Substantia nigra (tissue), 51 donors: ENCODE measurements at places on chromosomes 5 and 9.
A peak's percentile ranks its signal among the peaks of the same experiment; 100 is the strongest.

DNA sequence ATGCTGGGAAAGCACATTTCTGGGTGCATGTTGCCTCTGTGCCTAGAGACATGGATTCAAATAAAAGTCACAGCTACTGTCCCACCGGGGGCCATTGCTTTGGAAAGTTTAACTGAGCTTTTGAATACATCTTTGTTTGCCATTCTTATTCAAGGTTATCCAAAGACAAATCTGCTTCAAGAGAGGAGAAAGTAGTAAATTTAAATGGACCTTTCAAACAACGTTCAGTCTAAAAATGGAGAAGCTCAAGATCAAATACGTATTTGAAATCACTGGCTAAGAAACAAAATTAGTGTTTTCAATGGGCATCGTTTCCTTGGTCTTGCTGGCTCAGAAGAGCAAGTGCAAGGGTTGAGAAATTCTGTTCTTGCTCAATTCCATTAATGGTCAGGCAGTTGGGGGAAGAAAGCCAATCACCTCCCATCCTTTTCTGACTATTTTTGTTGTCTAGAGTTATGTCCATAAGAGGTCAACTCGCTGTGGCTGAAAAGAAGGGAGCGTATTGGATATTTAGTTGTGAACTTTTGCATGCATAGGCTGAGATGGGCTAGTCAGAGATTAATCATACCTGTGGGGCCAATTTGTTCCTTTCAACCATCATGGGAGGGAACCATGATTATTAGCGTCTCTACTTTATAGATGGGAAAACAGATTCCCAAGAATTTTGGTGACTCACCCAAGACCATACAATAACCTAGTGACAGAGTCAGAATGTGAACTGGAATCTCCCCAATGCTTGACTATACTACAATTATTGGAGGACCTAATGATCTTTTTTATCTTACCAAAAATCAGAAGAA lies 276.2 kb upstream of the TNC start:
- DNase-seq: peak; percentile 3

GRCh38 chr5:61625137-61625561 lies 293.1 kb downstream of the ZSWIM6 start:
- no peak for DNase-seq

DNA sequence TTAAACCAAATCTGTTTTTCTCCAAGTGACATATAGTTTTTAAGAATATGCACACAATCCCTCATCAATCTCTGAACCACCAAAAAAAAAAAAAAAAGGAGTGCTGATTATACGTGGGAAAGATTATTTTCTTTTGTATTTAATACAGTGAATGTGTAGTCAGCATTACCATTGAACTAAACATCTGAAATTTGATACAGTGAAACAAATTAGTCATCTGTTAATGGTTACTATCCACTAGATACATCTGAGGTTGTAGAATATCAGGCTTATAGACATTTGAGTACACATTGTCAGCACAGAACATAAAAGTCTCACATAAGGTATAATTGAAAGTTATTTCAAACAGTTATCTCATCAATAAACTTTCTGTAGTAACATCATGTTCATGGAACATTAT lies 87.0 kb downstream of the SLF1 start:
- no peak for DNase-seq

GRCh38 chr5:60505373-60506171 lies 194.4 kb downstream of the DEPDC1B start:
- DNase-seq: no peak

GRCh38 chr5:174581479-174581878 lies 142.9 kb upstream of the MSX2 start:
- DNase-seq: no peak

DNA sequence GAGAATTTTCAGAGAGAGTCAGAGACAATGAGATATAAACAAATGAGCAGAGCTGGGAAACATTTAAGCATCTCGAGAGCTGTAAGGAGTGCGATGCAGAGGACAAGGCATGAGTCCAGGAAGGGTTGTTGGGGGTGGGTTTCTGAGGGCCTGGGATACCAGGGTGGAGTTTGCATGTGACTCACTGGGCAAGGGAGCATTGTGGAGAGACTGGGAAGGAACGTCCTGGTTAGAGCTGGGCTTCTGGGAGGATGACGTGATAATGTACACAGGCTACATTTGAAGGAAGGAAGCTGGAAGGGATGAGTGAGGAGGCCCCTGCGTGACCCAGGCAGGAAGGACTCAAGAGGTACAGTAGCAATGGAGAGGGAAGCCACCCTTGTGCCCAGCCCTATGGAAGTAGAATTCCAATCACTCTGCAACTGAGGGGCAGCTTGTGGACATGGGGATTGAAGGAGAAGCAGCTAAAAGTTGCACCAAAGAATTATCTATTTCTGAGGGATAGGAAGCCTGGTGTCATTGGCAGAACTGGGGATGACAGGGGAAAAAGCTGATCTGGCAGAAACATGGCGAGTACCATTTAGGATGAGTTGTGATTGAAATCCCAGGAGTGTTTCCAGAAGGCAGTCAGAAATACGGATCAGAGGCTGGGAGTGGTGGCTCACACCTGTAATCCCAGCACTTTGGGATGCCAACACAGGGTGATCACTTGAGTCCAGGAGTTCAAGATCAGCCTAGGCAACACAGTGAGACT lies 59.3 kb upstream of the AFAP1L1 start:
- DNase-seq: no peak

- no peak for DNase-seq
Measured at GRCh38 chr9:136700304-136700703, 12.1 kb upstream of the DIPK1B start.

GRCh38 chr5:65822710-65823109 lies 100.7 kb downstream of the NLN start:
- no peak for DNase-seq

GRCh38 chr9:33154371-33154770 lies 12.8 kb downstream of the B4GALT1 start:
- no peak for DNase-seq

DNA sequence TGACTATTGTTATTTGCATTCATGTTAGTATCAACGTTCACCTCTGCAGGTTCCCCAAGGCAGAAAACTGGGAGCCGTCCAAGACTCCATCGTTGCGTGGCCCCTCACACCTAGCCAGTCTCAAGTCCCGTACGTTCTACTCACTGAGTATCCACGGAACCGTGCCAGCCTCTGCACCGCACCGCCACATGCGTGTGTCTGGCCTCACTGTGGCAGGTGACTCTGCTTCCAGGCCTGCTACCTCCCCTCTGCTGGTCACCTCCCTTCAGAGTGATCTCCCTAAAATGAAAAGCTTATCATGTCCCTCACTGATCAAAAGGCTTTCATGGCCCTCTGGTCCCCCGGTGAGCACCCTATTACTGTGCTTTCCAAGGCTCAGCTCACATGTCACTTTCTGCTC lies 108.1 kb downstream of the GABBR2 start:
- no peak for DNase-seq

- no peak for DNase-seq
Measured at GRCh38 chr5:146574713-146575112, 58.7 kb upstream of the GPR151 start.
